ENCODE measurements at places on chromosomes 4 and X. TPM values are rescaled to one million over a fixed set of nuclear protein-coding genes. Genes with fewer than 3 reads are reported as not detected.

- H3K27ac ChIP-seq: no peak overlapping the region
- H3K27me3 ChIP-seq: no peaks in the 10 kb centered on the region
- H3K4me1 ChIP-seq: peaks cover 89% of the 10 kb centered on the region
- no peak overlapping the region for H3K4me3 ChIP-seq
- peaks cover 43% of the 10 kb centered on the region for H3K36me3 ChIP-seq
Measured at GRCh38 chrX:136750364-136750763, 30.4 kb downstream of the ARHGEF6 start.

DNA sequence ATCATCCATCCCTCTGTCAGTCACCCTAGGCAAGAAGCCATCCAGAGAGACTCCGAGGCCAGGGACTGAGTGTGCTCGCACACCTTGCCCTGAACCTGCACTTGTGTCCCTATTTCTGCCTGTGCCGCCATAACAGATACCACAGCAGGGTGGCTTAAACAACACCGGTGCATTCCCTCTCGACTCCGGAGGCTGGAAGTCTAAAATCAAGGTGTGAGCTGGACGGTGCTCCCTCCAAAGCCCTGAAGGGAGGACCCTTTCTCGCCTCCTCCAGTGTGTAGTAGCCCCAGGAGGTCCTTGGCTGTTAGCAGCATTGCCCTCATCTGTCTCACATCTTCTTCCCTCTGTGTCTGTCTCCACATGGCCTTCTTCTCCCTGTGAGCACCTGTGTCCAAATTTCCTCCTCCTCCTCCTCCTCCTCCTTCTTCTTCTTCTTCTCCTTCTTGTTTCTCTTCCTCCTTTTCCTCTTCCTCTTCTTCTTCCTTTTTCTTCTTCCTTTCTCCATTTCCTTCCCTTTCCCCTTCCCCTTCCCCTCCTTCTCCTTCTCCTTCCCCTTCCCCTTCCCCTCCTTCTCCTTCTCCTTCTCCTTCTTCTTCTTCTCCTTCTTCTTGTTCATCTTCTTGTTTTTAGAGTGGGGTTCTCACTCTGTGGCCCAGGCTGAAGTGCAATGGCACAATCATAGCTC, 98.1 kb upstream of the ENPP6 start:
- peaks cover 82% of the 10 kb centered on the region for H3K4me1 ChIP-seq
- H3K27me3 ChIP-seq: no peaks in the 10 kb centered on the region
- H3K4me3 ChIP-seq: no peak overlapping the region
- H3K27ac ChIP-seq: peak overlapping the region; percentile 41
- H3K36me3 ChIP-seq: peaks cover 7% of the 10 kb centered on the region

DNA sequence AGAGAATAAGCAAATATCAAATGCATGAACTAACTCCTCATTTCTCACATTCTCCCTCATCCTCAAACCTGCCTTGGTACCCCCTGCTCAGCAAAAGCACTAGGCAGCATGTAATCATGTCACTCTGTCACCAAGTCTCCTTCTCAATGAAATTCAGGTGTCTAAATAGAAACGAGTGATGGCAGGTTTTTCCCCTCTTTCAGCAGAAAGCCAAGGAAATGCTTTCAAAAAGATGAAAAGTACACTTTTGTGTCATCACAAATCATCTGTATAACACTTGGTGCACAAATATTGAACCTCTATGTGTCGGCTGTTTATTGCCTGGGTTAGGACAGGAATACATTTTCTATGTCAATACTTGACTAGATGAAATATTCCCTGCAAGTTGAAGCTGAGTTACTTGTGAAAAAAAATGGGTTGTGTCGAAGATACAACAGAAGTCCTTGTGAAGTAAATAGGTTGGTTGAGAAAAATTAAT, 285.1 kb upstream of the MAGEB18 start:
- no peaks in the 10 kb centered on the region for H3K4me1 ChIP-seq
- no peak for DNase-seq
- H3K36me3 ChIP-seq: no peaks in the 10 kb centered on the region
- no peak overlapping the region for H3K27ac ChIP-seq

- DNase-seq: no peak
- H3K4me1 ChIP-seq: no peaks in the 10 kb centered on the region
- H3K27me3 ChIP-seq: no peaks in the 10 kb centered on the region
- no peak overlapping the region for H3K27ac ChIP-seq
Measured at GRCh38 chr4:90476019-90476418, 348.8 kb downstream of the CCSER1 start.

- peaks cover 2% of the 10 kb centered on the region for H3K27me3 ChIP-seq
- H3K27ac ChIP-seq: no peak overlapping the region
- H3K4me3 ChIP-seq: no peak overlapping the region
- no peaks in the 10 kb centered on the region for H3K36me3 ChIP-seq
Measured at GRCh38 chrX:130556951-130557350, 155.2 kb downstream of the RBMX2 start.

DNA sequence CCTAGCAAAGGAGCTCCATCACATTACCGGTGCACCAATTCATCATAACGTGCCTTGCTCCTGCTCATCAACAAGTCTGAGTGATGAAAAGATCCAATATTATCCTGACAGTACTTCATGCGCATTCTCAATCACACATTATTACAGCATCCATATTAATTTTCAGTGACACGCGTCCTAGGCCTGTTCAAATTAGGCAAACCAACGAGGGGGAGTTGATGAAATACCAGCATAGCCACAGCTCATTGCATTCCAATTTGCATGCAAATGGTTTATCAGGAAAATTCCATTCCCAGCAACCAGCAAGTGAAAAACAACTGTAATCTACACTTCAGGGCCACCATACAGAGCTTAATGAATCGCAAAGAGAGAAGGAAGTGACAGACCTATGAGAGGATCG, 236.9 kb downstream of the DCLK2 start:
- H3K4me3 ChIP-seq: no peak overlapping the region
- no peaks in the 10 kb centered on the region for H3K4me1 ChIP-seq
- peaks cover 8% of the 10 kb centered on the region for H3K36me3 ChIP-seq
- H3K27ac ChIP-seq: no peak overlapping the region
- DNase-seq: no peak
- no peaks in the 10 kb centered on the region for H3K27me3 ChIP-seq

DNA sequence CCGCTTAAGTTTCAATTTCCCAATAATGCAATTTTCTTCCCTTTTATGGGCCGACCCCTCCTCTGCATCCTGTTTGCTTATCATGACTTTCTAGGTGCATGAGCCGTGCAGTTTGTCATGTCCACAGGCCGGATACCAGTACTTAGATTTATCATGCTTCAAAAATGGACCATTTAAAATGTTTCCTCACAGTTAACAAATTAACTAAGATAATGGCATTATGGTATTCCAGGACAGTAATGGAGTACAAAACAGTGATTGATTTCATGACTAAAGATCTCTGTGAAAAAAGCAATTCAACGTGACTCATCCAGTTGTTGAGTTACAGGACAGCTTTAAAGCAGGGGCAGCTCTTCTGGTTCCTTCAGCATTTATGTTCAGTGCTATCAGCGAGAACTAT, 23.0 kb downstream of the SNX25 start:
- DNase-seq: no peak
- no peaks in the 10 kb centered on the region for H3K4me1 ChIP-seq
- H3K36me3 ChIP-seq: no peaks in the 10 kb centered on the region
- H3K27me3 ChIP-seq: no peaks in the 10 kb centered on the region
- no peak overlapping the region for H3K27ac ChIP-seq
- no peak overlapping the region for H3K4me3 ChIP-seq

DNA sequence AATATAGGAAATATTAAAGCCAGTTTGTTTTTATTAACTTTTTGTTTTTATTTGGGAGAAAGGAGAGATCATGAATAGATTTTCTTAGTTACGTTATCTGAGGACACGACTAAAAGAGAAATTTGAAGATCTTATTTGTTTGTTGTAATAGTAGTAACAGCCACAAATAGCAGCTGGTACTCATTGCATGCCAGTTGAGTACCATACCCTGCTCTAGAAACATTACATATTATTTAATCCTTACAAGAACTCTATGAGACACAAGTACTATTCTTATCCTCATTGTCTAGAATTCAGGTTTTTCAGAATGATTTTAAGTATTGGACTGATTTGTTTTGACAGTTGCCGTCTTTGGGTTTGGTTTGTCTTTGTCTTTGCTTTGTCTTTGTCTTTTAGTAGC, 31.8 kb downstream of the USP53 start:
- no peak overlapping the region for H3K4me3 ChIP-seq
- DNase-seq: no peak
- H3K27me3 ChIP-seq: no peaks in the 10 kb centered on the region
- peak overlapping the region; percentile 4 for H3K27ac ChIP-seq
- no peaks in the 10 kb centered on the region for H3K4me1 ChIP-seq

DNA sequence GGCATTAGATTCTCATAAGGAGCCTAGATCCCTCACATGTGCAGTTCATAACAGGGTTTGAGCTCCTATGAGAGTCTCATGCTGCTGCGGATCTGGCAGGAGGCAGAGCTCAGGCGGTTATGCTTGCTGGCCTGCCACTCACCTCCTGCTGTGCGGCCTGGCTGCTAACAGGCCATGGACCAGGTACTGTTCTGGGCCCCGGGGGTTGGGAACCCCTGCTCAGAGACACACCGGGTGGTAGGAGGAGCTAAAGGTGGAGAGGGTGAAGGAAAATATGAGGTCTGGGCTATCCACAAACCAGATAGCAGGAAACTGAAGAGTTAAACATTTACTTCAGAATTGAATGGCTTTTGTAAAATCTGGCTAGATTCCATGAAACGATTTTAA, 5.9 kb upstream of the F11 start:
- H3K27ac ChIP-seq: no peak overlapping the region
- H3K4me1 ChIP-seq: no peaks in the 10 kb centered on the region
- H3K27me3 ChIP-seq: peaks cover 2% of the 10 kb centered on the region

DNA sequence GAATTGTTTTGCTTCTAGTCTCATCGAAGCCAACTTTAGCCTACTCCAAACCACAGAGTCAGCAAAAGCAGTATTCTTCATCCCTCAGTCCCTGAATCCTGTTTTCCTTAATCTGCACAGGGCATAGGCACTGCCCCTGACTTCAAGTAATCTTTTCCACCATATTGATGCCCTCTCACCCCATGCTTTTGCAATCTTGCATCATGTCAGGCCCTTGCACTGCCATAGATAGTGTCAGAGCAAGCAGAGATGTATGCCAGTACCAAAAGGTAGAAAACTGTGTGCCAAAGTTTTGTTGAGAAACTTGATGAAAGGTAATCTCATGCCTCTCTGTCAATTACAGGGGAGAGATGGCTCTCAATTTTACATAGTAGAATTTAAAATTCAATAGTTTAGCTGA, 131.1 kb downstream of the CFAP299 start:
- H3K36me3 ChIP-seq: peaks cover 5% of the 10 kb centered on the region
- H3K4me3 ChIP-seq: no peak overlapping the region
- no peak overlapping the region for H3K27ac ChIP-seq
- DNase-seq: no peak
- no peaks in the 10 kb centered on the region for H3K27me3 ChIP-seq

GRCh38 chr4:48079972-48080391, 54.1 kb downstream of the TXK start:
- no peaks in the 10 kb centered on the region for H3K27me3 ChIP-seq
- no peak for DNase-seq
- peaks cover 14% of the 10 kb centered on the region for H3K4me1 ChIP-seq
- peaks cover 76% of the 10 kb centered on the region for H3K36me3 ChIP-seq

DNA sequence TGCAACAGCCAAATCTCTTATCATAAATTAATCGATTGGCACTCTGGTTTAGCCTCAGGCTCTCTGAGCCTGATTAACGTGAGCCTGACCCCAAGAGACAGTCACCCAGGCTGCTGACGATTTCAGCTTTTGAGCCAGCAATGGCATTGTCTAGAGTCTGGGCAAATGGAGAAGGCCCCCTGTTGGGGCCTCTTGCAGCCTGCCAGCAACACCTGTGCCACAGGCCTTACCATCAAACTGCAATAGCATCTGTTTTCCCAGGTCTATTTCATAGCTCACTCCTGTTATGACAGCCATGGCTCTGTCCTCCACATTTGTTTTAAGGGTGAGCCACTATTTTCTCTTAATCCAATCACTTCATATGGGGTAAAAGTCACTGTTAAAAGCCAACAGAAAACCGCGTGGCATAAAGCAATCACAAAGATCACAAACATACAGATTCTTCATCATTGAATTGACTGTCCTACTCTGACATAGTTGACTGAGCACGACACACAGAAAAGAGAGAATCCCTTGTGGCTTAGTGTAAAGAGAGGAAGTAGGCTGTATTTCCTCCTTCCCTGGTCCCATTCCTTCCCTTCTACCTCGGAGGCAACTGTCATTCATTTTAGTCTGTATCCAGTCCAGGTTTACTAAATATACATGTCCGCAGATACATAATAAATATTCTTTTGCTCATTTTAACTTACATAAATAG, 47.8 kb downstream of the SLC9A7 start:
- no peaks in the 10 kb centered on the region for H3K27me3 ChIP-seq
- no peak overlapping the region for H3K27ac ChIP-seq
- no peaks in the 10 kb centered on the region for H3K36me3 ChIP-seq
- DNase-seq: no peak
- peaks cover 40% of the 10 kb centered on the region for H3K4me1 ChIP-seq

- no peak for DNase-seq
- no peaks in the 10 kb centered on the region for H3K4me1 ChIP-seq
- no peak overlapping the region for H3K4me3 ChIP-seq
- H3K36me3 ChIP-seq: no peaks in the 10 kb centered on the region
- H3K27me3 ChIP-seq: peaks cover 2% of the 10 kb centered on the region
- no peak overlapping the region for H3K27ac ChIP-seq
Measured at GRCh38 chr4:10619855-10620254, 64.7 kb downstream of the CLNK start.

GRCh38 chr4:71732706-71733105, 51.2 kb downstream of the GC start:
- no peak overlapping the region for H3K4me3 ChIP-seq
- H3K27me3 ChIP-seq: no peaks in the 10 kb centered on the region
- DNase-seq: no peak
- no peak overlapping the region for H3K27ac ChIP-seq

- no peaks in the 10 kb centered on the region for H3K4me1 ChIP-seq
- H3K4me3 ChIP-seq: no peak overlapping the region
- no peaks in the 10 kb centered on the region for H3K36me3 ChIP-seq
- peaks cover 3% of the 10 kb centered on the region for H3K27me3 ChIP-seq
- H3K27ac ChIP-seq: no peak overlapping the region
- no peak for DNase-seq
Measured at GRCh38 chrX:123743312-123743711, 10.5 kb upstream of the THOC2 start.

Gene IL3RA
- total RNA-seq: 0.60 TPM

Gene FANCB
- 12.8 TPM for total RNA-seq

Gene TLR2
- total RNA-seq: 1.6 TPM

Gene CSN1S1
- not detected for total RNA-seq

Gene DNAJB14
- 52.7 TPM for total RNA-seq

Gene CCNG2
- total RNA-seq: 26.9 TPM

Gene PHF8
- 37.4 TPM for total RNA-seq
